ENCODE measurements at places on chromosomes 1 and 21.

DNA sequence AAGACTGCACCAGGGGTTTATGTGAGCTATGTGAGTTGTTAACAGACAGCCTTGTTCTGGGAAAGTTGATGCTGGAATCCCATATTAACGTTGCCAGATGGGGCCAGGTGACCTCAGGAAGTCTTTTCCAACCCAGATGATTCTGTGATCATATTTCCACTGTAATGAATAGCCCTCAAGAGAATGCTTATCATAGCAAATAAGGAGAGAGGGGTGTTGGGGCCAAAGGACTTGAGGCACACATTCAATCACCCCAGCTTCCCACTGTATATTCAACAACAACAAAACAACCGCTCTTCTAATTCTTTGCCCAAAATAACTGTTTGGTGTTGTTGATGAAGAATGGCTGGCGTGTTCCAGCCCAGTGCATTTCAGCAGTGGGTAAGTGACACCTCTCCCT is 14.1 kb downstream of the ZNF697 start:
- DNase-seq: no peak

- no peak for DNase-seq
These were observed 129.0 kb upstream of the KLHDC7A start for GRCh38 chr1:18351735-18352134.

DNA sequence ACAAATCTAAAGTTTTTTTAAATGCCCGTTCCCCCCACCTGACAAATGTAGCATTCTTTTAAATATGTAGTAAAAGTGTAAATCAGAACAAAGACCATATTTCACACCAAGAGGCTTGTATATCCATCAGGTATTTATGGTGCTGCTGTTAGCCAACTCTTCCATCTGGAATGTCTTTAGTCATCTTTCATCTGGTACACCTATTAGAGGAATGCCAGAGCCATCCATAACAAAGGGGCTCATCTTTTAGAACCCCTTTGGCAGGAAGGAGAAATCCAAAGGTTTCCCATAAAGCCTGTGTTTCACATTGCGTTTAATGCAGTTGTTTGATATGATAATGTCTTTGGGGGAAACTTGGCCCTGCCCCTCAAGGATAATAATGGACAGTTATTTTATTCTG is 79.3 kb upstream of the C1orf87 start:
- DNase-seq: no peak

DNA sequence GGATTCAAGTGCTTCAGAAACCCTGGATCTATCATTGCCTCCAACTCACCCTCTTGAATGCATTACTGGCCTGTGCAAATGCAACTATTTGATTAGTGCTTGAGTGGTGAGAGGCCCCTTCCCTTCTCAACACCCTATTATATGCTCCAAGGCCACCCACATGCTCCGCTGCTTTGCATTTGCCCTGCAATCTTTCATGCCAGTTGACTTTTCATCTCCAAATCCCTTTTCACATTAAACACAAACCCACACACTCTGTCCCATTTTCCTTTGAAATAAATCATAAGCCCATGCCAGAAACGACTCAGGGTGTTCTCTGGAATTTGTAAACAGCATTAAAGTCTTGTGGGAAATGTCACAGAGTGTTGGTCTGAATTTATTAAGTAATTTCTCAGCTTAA is 78.9 kb upstream of the CTTNBP2NL start:
- DNase-seq: no peak

DNA sequence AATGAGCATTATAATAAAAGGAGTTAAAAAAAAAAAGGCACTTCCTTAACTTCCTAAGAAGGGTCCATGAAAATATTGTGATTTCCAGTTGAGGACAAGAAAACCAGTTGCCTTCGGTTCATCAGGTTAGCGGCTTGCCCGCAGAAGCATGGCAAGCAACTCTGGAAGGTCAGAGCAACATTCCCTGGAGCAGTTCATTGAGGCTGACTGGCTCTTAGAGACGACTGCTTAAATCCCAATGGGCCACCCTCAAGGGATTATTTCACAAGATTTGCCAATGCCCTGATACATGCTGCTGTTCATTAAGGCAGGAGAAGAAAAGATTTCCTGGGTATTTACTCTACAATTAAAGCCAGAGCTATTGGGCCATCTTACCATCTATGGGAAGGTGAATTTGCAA is 29.0 kb upstream of the CASQ2 start:
- no peak for DNase-seq

Measured in frontal cortex (tissue), 4 donors.